Stimulated activated CD4-positive, alpha-beta T cell treated with anti-CD3 and anti-CD28 coated beads, TNF-alpha, amount 100 ng/mL, for 4 hours (primary cell): ENCODE measurements at places on chromosomes 2 and 18.

DNA sequence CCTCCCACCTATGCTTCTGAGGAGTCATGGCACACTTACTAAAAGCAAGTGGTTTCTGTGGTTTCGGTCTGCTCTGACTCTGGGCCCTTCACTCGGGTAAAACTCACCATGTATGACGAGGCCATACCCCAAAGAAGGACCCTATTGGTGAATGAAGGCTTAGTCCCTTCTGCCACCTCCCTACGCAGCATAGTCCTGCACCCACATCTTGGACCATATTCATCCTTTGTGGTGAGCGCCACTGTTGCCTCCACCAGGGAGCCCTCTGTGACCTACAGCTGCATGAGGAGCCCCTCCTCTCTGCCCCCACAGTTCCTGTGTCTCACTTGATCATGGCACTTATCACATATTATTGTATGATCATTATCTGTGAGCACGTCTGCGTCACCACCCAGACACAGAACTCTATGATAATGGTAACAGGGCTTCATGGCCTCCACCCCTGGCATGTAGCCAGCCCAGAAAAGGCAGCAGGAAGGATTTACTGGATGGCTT is 113.3 kb downstream of the TFCP2L1 start:
- no peak for DNase-seq

DNA sequence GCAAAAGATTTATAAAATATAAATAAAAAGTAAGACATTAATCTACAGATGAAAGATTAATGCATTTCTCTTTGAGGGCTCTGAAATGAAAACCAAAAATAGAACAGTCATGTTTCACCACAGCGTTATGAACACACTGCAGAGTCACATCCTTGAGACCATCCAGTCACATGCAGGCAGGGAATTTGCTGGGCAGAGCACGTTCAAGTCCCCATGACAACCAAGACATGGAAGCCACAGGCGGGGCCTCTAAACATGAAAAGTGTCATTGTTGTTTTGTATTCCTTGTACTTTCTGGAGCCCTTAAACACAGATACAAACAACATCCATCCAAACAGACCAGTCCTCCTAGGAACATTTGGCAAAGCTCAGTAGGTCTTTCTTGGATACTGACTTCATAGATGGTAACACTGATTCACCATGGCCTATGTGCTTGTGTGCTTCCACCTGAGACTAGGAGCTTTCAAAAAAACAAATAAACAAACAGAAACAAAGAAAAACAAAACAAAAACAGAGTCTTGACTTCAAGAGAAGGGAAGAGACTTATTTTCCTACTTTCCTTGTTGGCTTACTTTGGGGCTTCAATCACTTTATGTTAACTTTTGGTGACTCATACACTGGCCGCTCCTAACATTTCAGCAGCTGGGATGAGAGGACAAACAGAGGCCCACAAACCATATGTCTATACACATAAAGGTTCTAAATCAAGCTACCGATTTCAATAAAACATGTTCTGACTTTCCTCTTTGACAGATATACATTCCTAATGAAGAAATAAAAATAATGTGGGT is 99.5 kb upstream of the CCDC85A start:
- DNase-seq: no peak

- no peak for DNase-seq
Measured at GRCh38 chr18:8287196-8287885, 321.9 kb upstream of the RAB12 start.

DNA sequence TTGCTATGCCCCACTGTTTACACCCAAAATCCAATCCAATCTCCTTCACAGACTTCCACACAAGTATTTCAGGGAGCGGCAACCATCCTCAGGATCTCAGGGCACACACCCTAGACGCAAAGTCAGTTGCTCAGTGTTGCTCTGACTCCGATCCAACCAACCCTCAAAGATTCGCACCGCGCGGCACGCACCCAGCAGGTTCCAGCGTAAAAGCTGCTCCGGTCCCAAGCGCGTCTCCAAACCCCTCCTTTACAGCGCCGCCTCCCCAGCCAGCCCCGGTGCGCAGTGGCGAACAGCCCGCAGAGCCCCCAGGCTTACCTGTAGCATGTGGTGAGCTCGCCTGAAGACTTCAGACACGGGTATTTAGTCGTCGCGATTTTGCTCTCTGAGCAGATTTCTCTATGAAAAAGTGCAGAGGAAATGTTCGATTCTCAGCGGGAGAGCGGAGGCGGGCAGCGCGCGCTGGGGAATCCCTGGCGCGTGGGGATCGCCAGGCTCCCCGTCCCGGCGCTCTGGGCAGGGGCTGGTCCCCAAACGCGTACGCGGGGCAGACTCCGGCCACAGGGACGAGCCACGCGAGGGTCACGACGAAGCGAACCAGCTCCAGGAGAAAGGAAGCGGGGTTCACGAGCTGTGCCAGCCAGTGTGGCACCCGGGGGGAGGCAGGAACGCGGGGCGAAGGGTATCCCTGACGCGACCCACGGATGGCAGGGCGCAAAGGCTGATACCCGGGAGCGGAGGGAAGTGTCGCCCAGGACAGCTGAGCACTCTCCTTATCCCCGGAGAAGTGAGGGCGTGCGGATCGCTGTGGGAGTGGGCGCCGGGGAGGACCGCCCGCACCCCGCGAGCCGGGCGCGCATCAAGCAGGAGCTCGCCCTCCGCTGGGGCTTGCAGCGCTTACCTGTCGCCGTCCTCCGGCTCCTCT is 650 bp downstream of the CCBE1 start:
- no peak for DNase-seq

DNA sequence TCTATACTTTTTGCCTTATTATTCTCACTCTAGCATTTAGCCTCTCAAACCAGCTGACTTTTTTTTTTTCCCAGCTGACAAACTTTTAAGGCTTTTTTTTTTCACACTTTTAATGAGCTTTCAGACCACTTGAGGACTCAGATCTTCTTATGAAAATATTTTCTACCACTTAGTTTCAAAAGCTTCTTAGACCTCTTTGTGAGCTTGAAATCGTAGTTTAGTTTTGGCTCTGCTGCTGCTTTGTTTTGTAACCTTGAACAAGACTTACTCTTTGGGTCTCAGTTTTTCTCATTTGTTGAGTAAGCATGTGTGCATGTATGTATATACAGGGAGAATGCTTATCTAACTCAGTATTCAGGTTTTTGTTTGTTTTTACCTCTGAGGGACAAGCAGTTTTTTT is 3.5 kb downstream of the NBEAL1 start:
- no peak for DNase-seq

DNA sequence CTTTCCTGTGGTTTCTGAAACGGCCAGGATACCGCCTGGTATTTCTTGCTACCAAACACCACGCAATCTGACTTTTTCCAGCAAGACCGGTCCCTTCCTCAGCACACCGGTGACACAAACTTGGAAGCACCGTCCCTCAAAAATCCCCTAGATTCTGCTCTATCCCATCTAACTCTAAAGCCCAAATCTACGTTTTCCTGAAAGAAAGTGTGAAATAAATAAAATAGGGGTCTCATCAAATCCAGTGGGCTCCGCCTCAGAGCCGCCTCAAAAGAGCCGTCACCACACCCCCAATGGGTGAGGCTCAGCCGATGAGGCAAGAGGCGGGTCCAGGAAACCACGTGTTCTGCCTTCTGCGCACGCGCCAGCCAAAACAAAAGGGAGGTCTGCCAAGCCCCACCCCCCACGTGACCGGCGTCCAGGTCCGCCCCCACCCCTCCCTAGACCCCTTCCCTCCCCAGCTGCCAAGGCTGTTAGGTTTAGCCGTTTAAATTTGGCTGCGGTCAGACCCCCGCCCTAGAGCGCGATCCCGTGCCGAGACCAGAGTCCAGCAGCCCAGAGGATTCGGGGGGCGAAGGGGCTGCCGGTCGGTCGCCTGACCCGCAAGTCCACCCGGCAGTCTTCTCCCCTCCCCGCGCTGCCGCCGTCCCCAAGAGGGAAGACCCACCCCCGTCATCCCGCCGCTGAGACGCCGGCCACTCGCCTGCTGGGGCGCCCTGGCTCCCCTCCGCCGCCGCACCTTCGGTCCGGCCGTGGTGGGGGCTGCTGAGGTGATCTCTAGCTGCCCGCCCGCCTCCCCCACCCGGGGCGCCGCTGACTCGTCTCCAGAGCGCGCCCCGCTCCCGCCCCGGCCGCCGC is 534 bp downstream of the KANSL1L start:
- peak; percentile 95 for DNase-seq
